Stimulated activated CD4-positive, alpha-beta T cell treated with anti-CD3 and anti-CD28 coated beads, Interleukin-1b, Interleukin-23, amount 100 ng/mL, for 4 hours (primary cell): ENCODE measurements at places on chromosomes 3 and 15.

GRCh38 chr15:88637436-88637835 is 1.4 kb upstream of the ISG20 start:
- DNase-seq = no peak

GRCh38 chr15:68992696-68993095 is 21.8 kb upstream of the NOX5 start:
- no peak for DNase-seq

DNA sequence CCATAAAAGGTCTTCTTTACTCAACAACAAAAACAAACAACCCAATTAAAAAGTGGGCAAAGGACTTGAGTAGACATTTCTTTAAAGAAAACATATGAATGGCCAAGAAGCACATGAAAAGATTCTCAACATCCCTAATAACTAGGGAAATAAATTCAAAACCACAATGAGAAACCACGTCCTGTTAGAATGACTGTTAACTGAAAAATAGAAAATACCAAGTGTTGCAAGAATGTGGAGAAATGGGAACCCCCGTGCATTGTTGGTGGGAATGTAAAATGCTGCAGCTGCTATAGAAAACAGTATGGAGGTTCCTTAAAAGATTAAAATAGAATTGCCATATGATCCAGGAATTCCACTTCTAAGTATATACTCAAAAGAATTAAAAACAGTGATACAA is 34.8 kb downstream of the NMNAT3 start:
- DNase-seq = no peak

DNA sequence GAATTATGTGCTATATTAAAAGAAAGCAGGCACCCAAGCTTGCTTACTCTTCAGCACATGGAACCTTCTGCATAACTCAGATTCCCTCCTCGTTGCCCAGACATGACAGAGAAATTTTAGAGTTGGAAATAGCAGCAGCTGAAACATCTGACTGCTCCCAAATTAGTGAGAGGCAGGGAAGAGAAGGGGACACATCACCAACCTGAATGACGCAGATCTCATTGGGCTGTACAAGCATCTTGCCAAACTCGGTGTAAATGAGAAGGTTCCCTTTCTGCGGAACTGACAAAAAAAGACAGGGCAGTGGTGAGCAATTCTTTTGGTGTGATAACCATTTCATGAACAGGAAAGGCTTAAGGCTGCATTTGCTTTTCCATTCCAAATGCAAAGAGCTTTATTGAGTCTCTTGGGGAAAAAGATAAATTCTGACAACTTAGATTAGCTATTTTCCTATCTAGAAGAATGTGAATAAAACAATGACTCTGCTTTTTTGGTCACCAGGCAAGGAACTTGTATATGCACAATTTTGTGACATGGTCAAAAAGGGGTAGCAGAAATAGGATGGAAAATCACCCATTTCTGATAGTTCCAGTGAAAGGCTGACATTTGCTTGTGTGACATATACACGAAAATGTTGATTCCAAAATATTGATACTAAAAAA is 35.1 kb downstream of the HGD start:
- no peak for DNase-seq

DNA sequence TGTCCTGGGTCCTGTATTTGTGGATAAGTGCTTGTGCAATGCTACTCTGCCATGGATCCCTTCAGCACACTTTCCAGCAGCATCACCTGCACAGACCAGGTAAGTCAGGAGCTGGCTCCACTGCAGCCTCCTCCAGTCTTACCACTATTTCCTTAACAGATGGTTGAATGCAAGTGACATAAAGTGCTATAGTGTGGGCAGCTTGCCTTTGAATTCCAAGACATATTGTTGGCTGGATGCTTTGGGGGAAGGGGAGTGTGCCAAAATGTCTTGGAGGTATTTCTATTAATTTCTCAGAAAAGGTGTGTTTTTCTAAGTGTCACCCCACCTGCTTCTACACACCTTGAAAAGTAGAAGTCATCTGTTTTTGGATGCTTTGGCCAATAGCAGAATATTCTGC is 352.2 kb upstream of the SUCLG2 start:
- DNase-seq = no peak

- no peak for DNase-seq
Measured at GRCh38 chr3:149575961-149576564, 81.8 kb downstream of the WWTR1 start.

- DNase-seq = peak; percentile 86
Measured at GRCh38 chr15:43800286-43801141, at the start of gene HYPK. Gene HYPK (plus strand): TSS chr15:43800599. CDS start chr15:43800623, 24 bp downstream.

DNA sequence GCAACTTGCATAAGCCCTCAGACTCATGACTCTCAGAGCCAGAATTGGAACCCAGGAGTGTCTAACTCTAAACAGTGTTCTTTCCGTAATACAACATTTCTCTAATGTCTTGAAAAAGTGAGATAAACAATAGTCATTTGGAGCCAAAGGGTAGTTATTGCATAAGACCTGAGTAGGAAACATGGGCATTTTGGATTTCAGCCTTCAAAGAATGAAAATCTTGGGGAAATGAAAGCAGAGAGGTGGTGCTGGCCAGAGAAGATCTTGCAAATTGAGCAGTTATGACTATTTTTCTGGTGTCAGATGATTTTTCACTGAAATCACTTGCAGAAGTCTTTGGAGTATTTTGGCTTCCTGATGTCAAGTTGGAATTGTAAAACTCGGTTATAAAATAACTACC is 379.4 kb downstream of the DIPK2A start:
- DNase-seq = no peak

DNA sequence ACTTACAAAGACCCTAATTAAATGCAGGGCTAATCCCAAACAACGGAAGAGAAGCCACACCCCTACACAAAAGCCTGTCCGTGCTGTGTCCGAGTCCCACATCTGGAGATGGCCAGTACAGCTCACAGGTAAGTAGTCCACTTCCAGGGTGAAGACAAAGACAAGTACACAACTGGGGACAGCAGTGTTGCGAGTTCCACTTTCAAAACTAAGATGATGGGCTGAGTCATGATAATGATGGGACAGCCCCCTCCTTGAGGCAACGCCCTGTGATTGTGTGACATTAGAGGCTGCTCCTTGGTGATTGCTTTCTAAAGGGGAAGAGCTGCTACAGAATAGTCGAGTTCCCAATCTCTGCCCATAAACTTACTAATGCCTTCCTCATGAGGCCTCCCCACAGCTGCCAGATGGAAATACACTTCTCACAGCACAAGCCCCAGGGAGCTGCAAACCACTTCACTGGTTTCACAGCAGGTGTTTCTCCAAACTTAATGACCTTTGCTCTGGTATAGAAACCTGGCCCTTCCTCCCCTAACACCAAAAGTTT is 27.6 kb downstream of the RFT1 start:
- peak; percentile 21 for DNase-seq
